Right renal pelvis (tissue), 4 donors: ENCODE measurements at places on chromosomes 6 and 20. TPM values are rescaled to one million over a fixed set of nuclear protein-coding genes. Genes with fewer than 3 reads are reported as not detected.

- no peak for DNase-seq
Measured at GRCh38 chr6:144315226-144315980, 30.3 kb downstream of the UTRN start.

The ZFP57 gene
- polyA plus RNA-seq, result 0.19 TPM

GRCh38 chr20:57893366-57893999 lies 183.7 kb upstream of the PMEPA1 start:
- DNase-seq, result no peak

GRCh38 chr6:79469376-79470246 lies 67.6 kb downstream of the LCA5 start:
- DNase-seq, result no peak

DNA sequence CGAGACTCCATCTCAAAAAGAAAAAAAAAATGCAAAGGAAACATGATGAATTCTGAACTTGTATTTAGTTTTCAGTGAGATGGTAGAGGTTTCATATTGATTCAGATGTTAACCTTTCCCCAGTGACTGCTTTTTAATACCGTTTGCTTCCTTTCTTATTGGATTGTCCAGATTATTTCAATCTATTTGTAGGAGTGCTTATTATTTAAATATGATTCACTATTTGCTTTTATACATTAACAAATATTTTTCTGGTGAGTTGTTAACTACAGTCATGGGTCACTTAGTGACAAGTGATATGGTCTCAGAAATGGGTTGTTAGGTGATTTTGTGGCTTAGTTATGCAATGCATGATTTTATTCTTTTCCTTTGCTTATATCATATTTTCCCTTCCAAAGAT lies 8.4 kb downstream of the PI3 start:
- no peak for DNase-seq

DNA sequence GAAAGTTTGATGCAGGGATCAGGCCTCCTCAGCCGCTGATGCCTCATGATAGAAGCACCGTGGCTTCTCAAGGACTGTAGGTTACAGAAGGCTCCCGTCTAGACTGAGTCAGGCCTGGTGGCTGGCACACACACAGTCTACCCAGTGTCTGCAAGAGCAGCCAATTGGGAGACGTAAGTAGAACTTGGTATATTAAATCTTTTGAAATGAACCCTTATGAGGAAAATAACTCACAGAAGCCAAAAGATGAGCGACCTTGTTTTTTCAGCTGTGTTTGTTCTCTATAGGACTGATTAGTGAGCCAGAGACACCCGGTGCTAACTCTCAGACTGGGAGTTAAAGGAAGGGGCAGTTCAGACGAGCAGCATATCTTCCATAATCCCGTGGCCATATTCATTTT lies 5.9 kb upstream of the PDE10A start:
- DNase-seq, result no peak

The PHF3 gene
- 63.3 TPM for polyA plus RNA-seq

DNA sequence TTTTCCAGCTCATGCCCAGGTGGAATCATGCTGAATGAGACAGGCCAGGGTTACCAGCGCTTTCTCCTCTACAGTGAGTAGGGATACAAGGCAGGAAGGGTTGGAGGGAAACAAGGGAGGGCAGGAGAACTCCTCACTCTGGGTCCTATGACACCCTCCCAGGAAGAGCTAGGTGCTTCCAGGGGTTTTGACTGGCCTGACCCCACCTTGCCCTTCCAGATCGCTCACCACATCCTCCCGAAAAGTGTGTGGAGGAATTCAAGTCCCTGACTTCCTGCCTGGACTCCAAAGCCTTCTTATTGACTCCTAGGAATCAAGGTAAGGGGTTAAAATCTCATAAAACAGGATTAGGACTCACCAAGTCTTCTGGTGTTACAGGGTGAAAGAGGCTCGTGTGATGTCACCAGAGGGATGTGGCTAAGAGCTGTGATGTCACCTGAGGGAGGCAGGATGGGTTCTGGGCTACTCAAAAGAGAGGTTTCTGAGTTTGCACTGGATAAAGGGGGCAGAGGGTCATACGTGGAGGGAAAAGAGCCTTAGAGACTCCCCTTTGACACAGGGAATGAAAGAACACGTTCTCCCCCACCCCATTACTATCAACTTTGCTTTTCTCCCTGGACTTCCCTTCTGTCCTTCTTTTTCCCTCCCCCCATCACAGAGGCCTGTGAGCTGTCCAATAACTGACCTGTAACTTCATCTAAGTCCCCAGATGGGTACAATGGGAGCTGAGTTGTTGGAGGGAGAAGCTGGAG lies 1.9 kb downstream of the APOM start:
- no peak for DNase-seq

- DNase-seq, result no peak
Measured at GRCh38 chr6:156899532-156900135, 122.5 kb downstream of the ARID1B start.

DNA sequence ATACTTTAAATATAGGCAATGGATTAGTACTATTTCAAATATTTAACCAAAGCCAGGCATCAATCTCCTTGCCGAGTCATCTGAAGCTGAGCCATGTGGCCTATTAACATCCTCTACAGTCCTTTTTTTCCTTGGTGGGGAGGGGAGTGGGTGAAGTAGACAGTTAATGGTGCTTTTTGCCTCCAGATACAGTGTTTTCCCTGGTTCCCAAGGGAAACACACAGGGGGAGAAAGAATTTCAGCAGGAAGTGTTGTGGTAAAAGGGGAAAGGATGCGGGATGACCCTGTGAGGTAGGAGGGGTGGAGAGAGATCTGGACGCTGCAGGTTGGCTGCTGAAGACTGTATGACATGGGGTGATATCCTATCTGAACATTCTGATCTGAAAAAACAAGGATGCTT lies 9.6 kb downstream of the CLDN20 start:
- DNase-seq, result no peak

GRCh38 chr6:6751619-6752023 lies 163.1 kb downstream of the LY86 start:
- DNase-seq, result no peak

DNA sequence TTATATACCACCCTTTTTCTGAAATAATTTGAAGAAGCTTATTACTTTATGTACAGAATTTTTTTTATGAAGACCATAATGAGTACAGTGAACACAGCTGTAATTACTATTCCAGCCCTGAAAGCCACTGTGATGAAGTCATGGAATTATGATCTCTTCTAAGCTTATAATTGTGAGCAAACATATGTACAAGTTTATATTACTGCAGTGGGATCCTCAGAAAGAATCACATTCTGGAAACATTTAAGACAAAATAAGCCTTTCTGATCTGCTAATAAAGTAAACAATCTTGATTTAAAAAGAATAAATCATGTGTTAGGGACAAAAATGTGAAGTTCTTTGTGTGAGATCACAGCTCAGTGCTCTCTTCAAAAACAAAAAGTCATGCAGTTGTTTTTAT lies 560.4 kb downstream of the CD109 start:
- no peak for DNase-seq

- no peak for DNase-seq
Measured at GRCh38 chr20:51131811-51132210, 108.9 kb upstream of the KCNG1 start.

The FAM83B gene
- 10.0 TPM for polyA plus RNA-seq

DNA sequence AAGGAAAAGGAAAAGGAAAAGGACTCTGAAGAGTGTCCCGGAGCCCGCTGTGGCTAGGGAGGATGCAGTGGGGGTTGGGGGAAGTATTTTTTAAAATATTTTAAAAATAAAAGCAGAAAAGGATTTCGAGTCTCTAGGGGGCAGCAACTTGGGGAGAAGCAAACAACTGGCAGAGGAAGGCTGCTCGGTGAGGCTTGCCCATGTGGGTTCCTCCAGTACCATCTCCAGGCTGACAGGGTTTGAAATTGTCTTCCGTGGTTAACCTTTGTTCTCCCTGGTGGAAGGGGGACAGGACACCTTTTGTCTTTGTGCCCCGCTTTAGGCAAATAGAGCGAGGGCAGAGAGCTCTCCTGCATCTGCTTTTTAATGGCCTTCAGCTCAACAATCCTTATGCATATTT lies 60.4 kb upstream of the SNX9 start:
- DNase-seq, result no peak

DNA sequence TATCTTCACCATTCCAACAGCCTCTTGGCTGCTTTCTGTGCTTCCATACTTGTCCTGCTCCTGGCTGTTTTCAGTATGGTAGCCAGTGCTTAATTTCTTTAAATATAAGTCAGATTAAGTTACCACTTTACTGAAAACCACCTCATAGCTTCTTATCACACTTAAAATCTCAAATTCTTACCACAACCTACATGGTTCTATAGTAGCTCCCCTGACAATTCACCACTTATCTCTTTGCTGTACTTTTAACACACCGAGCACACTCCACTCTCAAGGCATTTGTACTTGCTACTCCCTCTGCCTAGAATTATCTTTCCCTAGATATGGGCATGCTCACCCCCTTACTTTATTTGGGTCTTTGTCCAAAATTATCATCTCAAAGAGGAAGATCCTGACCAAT lies 369.0 kb downstream of the TENT5A start:
- no peak for DNase-seq

DNA sequence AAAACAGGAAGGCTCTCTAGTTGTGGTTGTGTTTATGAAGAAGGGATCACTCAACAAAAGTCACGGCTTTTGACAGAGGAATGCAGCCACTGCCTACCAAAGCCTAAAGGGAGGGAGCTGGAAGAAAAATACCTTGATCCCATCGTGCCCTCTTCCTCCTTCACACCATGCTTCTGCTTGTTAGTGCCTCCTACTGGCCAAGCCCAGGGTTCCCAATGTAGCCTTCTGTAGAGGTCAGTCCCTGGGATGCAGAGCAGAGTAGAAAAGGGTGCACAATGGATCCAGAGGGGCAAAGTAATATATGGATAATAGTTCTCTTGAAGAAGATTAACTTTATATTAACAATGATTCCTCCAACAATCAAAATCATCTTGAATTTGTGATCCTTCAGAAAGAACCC lies 293.5 kb upstream of the FERMT1 start:
- no peak for DNase-seq

The ID1 gene
- polyA plus RNA-seq, result 207 TPM

DNA sequence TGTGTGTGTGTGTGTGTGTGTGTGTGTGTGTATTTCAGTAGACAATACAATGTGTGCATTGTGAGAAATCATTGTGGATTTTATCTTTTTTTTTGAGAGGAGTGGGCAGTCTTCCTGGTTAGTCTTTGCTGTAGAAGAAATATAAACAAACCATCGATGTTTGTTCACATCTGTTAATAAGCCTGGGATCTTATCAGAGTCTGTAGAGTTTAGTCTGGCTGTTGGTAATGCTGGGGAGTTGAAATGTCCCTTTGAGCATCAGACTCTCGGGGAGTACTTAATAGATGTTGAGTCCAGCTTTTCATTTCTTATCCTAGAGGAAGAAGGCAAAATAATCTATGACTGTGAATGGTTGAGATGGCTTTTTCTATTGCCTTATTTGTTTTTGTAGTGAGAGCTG lies 96.6 kb upstream of the SUPT3H start:
- no peak for DNase-seq

- no peak for DNase-seq
Measured at GRCh38 chr6:170444811-170445211, 108.3 kb downstream of the PSMB1 start.

- DNase-seq, result no peak
Measured at GRCh38 chr20:11980263-11980662, 62.6 kb downstream of the BTBD3 start.

GRCh38 chr20:46099491-46100287 lies 9.9 kb upstream of the NCOA5 start:
- no peak for DNase-seq

The XKR7 gene
- 0.39 TPM for polyA plus RNA-seq

The SERINC3 gene
- 66.1 TPM for polyA plus RNA-seq

The PLAGL1 gene
- 85.3 TPM for polyA plus RNA-seq

- DNase-seq, result no peak
Measured at GRCh38 chr6:79504372-79504771, 32.9 kb downstream of the LCA5 start.
